ENCODE measurements at places on chromosomes 7 and 10.

GRCh38 chr10:63515002-63515763, 6.0 kb upstream of the REEP3 start:
- peak; percentile 37 for DNase-seq

DNA sequence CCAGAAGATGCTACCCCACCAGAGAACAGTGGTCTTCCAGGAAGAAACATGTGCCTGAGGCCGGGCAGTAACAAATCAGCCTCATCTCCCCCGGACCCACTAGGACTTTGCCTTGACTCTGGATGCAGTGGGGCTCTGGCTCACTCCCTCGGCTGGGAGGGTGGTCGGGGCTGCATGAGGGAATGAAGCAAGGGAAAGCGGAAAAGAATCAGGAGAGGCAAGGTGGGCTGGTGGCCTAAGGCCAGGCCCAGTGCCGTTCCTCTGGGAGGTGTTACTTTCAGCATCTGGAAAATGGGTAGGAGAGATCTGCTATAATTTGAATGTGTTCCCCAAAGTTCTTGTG, 51.8 kb downstream of the CLEC2L start:
- no peak for DNase-seq

GRCh38 chr10:73623056-73623455, 18.2 kb downstream of the MYOZ1 start:
- DNase-seq: no peak

DNA sequence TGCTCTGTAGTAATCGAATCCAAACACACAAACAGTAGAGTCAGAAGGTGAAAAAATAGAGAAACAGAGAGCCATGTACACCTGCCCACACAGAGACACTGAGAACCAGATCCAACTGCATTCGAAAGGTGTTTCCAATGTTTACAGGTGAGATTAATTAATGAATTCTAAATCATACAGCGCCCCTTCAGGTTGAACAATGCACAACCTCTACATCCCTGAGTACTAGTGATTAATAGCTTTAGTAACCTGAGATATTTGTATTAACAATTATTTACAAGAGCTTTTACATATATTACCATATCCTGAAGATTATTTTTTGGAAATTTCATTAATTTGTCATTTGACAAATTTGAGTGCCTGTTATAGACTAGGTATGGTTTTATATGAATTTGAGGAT, 7.6 kb upstream of the MRC1 start:
- no peak for DNase-seq

GRCh38 chr7:28390426-28390825, 21.9 kb upstream of the CREB5 start:
- no peak for DNase-seq

GRCh38 chr7:26543340-26543739, 251.7 kb downstream of the SNX10 start:
- DNase-seq: no peak

GRCh38 chr7:101104193-101104713, 19.0 kb downstream of the TRIM56 start:
- DNase-seq: no peak

GRCh38 chr10:44383749-44384600, 922 bp downstream of the CXCL12 start:
- DNase-seq: peak; percentile 65

- peak; percentile 70 for DNase-seq
Measured at GRCh38 chr10:17430647-17431355, 23.6 kb downstream of the ST8SIA6 start.

GRCh38 chr10:114723361-114723760, 65.3 kb upstream of the ABLIM1 start:
- DNase-seq: no peak

Data from neural progenitor cell (in vitro differentiated cells).